ENCODE measurements at places on chromosomes 2 and 18.

DNA sequence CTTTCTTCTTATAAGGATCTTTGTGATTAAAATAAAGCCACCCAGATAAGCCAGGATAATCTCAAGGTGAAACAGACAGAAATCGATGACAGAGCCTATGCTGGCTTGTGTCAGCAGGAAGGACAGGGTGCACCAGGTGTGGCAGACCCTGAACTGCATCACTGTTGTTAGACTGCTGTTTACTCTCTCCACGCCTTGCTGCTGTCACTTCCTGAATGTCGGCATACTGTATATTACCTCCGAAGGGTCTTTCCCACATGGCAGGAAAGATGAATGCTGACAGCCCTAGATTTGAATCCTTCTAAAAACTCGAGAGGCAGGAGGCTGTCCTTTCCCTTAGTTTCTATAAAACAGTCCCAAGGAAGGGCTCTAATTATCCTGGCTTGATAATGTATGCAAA is 18.9 kb upstream of the TMEM163 start:
- no peak for DNase-seq

DNA sequence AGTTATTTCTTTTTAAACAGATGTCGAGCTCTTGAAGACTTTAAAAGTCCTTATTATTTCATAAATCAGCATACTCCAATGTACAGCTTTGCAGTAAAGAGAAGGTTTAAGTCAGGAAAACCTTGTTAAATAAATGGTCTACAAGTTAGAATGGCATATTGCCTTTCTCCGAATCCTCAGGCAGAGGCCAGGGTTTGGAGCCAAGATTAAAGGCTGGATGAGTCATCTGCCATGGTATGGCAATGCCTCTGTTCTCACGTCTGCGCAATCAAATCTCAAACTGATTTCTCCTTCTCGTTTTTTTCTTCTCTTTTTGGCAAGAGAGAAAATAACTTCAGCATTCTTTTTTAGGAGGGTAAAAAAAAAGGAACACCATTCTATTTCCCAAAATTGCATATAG is 5.6 kb upstream of the KCNJ3 start:
- DNase-seq, result no peak

DNA sequence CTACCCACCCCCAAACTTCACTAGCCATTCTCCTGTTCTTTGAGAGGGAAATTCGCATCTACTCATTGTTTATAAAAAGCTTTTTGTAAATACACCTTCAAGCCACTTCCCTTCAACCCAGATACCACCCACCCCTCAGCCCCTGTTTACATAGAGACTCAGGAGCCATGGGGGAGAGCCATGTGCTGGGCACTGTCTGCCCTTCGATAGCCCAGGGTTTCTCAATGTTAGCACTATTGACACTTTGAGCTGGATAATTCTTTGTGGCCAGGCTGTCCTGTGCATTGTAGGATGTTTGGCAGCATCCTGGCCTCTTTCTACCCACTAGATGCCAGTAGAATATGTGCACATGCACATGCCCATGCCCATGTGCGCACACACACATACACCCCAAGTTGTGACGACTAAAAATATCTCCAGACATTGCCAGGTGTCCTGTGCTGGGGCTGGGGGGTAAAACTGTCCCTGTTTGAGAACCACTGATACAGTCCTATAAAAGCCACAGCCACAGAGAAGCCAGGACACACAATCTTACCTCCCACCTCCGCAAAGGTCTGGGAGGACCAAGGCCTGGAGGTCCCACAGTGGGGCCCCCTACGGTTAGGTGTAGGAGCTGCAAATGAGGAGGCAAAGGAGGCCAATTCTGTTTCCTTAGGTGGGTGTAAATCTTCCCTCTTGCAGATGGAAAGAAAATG is 44.5 kb upstream of the ASPRV1 start:
- no peak for DNase-seq

DNA sequence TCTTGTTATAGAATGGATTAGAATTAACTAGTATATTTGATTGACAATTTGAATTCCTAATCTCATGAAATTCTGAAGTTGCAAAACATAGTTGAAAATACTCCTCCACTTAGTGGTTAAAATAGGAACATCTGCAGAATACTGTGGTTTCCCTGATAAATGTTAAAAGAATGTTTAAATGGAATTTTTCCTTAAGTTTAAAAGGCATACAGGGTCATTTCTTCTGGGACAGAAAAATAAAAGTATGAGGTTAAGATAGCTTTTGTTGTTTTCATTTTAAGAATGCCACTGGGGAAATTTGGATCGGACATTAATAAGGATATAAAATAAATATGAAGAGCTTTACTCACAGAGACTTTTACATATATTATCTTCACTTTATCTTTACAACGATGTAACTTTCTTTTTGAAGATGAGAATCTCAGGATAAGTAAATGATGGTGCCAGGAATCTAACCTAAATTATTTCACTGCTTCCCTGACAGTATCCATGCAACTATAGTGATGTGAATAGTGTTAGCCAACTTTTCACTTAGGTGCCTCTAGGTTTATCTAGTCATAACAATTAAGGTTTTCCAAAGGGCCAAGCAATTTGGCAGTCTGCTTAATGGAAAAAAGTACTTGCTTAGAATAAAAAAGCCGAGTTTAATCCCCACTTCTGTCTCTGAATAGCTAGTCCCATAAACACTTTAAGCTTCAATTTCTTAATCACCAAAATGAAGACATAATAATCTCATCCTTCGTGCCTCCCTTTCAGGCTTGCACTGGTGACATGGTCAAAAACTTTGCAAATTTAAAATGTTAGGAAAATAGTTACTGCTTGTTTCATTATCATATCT is 151.8 kb upstream of the STK17B start:
- no peak for DNase-seq

- peak; percentile 69 for DNase-seq
Observed at GRCh38 chr2:164498836-164499235, 122.4 kb downstream of the GRB14 start.

GRCh38 chr2:132437852-132438669 is 21.5 kb downstream of the GPR39 start:
- DNase-seq, result no peak

DNA sequence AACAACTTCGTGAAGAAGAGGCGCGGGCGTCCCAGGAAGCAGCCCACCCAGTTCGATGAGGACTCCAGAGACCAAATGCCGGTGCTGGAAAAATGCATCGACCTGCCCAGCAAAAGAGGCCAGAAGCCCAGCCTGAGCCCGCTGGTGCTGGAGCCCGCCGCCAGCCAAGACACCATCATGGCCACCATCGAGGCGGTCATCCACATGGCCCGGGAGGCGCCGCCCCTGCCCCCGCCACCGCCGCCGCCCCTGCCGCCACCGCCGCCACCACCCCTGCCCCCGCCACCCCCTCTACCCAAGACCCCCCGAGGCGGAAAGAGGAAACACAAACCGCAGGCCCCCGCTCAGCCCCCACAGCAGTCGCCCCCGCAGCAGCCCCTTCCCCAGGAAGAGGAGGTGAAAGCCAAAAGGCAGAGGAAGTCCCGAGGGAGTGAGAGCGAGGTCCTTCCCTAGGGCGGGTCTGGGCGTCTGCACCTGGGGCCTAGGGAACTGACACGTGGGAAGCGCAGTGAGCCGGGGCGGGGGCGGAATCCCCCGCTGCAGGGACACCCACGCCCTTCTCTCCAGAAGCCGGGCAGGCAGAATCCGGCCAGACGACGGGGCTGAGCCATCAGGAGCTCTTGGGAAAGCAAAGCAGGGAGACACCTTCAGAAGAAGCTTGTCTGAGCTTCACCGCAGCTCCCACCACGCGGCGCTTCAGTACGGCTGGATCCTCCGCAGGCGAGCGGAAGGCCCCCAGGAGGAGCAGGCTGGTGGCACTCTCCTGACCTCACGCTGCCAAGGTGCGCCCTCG is 382.8 kb downstream of the SETBP1 start:
- no peak for DNase-seq

DNA sequence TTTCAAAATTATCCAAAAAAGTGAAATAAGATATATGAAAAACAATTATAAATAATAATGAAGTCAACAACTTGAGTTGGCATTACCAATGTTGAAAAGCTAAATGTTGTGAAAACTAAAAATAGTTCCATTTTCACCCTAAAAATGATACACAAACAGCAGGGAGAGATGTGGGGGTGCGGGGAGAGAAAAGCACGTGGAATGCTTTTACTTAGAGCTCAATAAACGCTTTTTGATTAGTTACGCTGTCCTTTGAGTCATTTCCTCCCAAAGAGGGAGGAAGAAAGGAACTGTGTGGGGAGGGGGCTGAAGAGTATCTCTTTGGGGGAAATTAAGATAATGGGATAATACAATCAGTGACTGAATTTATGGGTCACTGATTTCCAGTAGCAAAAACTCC is 29.2 kb downstream of the ZNF521 start:
- no peak for DNase-seq

DNA sequence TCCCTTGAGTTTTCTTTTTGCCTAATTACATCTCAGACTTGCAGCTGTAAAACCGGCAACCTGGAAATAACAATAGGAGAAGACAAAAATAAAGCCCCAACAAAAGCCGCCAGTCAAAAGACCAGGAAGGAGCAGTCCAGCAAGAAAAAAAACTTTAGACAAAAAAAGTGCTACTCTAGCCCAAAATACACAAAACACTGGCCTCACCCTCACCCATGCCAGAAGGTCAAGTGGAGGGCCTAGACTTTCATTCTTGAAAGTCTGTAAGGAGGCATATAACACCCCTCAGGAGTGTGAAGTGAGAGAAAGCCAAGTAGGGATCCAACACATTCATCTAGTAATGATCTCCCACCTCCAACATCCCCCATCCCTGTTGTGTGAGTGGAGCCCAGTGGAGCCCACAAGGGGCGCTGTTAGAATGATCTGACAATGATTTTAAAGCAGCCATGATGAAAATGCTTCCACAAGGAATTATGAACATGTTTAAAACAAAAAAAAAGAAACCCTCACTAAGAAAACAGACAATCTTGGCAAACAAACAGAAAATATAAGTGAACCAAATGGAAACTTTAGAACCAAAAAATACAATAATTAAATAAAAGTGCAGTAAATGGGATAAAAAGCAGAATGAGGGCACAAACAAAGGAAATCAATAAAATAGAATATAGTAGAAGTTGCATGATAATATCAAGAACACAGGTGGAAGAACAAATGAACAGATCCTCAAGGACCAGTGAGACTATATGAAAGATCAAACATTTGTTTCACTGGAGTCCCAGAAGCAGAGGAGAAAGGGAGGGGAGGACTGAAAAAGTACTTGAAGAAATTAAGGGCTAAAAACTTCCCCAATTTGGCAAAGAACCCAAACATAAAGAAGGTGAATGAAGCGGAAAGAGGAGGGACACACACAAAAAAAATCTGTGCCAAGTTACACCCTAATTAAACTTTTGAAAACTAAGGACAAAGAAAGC is 23.9 kb downstream of the SESTD1 start:
- no peak for DNase-seq

DNA sequence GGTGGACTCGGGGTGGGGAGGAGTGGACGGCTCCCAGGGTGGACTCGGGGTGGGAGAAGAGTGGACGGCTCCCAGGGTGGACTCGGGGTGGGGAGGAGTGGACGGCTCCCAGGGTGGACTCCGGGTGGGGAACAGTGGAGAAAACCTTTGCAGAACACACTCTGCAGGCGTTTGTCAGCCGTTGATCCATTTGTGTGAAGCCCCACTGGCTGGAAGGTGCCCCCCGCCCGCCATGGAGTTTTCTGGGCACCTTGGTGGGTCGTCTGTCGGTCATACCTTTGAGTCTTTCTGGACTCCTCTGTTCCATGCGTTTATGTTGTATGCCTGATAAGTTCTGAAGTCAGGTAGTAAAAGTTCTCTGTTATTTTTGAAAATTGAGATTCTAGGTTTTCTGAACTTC is 12.5 kb downstream of the CTDP1 start:
- DNase-seq, result no peak

- DNase-seq, result no peak
Observed at GRCh38 chr2:204081487-204082425, 145.2 kb downstream of the ICOS start.

DNA sequence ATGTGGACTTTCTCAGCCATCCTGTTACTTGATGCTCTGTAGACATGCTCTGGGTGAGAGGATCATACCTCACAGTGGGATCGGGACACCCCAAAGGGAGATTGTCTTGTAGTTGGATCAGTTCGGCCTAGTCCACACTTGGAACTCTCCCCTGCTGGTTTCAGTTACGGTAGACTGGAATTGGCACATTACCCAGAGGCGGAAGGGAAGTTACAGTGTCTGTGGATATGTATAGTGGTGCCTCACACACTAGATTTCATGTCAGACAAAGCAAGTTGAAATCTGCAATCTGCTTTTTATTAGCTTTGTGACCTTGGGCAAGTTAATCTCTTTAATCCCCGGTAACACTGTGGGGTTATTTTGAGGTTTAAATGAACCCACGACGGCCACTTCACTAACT is 16.2 kb upstream of the CTAGE1 start:
- DNase-seq, result no peak

GRCh38 chr2:151673016-151673415 is 61.3 kb downstream of the NEB start:
- DNase-seq, result no peak

- DNase-seq, result no peak
Observed at GRCh38 chr2:179692610-179693009, 168.8 kb downstream of the ZNF385B start.

DNA sequence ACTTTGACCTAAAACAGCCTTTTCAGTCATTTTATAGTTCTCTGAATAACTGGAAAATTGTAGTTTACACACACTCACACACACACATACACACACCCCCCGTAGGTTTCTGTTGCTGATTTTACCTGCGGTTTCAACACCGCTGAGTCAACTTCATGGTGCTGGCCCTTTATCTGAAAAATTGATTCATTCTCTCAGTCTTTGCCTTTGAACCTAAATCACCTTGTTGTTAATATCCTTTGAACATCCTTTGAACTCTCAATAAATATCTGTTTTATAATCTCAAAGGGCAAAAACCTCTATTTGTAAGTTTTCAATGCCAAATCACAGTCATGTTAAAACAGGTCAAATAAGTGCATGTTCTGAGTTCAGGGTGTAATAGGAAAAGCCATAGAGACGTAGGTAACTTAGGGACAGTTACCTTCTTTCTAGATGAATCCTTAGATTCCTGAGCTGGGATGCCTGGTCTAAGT is 109.0 kb upstream of the BZW1 start:
- DNase-seq, result no peak

Data from NCI-H1930 (cell line).